MM.1S (cell line): ENCODE measurements at places on chromosomes 7 and 10.

DNA sequence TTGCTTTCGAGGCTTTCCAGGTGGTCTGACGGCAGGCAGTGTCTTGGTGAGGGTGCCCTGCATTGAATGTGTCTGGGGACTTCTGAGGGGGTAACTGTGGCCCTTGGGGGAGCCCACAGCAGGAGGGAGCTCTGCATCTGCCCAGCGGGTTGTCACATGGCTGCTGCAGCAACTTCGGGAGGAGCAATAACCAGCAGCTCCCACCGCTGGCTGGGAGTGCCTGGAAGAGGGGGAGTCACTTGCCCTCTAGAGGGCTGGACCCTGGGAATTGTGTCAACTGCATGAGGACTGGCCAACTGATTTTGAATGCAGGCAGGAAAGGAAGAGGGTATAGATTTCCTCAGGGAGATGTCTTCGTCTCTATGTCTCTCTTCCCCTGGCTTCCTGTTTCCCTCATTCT, 26.4 kb downstream of the C10orf120 start:
- H3K27me3 ChIP-seq = no peaks in the 10 kb centered on the region
- H3K4me1 ChIP-seq = no peaks in the 10 kb centered on the region
- H3K36me3 ChIP-seq = no peaks in the 10 kb centered on the region
- H3K4me3 ChIP-seq = no peak overlapping the region
- no peak overlapping the region for H3K27ac ChIP-seq

DNA sequence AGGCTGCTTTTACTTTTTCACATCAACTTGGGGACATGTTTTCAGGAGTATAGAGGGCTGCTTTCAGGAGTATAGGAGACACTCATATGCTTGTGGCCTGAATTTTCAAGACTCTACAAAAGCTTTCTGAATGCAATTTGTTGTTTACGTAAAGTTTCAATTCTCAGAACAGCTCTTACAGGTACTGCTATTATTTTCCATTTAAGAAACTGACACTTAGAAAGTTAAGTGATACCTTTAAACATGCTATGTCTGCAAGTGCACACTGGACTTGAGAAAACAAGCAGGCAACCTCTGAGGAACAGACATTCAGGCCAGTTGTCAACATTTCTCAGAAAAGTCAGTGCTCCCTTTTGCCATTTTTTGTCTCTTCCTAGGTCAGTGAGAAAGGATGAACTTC, 70.0 kb upstream of the PHYHIPL start:
- H3K4me3 ChIP-seq = no peak overlapping the region
- H3K27ac ChIP-seq = no peak overlapping the region
- no peaks in the 10 kb centered on the region for H3K36me3 ChIP-seq
- H3K4me1 ChIP-seq = no peaks in the 10 kb centered on the region
- no peaks in the 10 kb centered on the region for H3K27me3 ChIP-seq

DNA sequence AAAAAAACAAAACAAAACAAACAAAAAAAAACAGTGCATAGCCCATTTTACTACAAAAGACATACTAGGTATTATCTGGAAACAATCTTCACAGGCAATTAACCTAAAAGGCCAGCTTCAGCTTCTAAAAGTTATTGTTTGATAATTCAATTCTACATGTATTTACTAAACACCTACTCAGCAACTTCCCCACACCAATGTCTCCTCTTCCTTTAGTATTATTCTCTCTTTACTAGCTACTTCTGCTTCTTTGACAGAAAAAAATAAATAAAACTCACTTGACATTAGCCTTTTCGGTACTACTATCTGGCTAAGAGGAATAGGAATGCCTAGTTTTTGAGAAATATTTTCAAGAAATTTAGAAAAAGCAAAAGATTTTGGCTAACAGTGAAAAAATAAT, 2.8 kb downstream of the TM9SF3 start:
- no peaks in the 10 kb centered on the region for H3K27me3 ChIP-seq
- no peak overlapping the region for H3K4me3 ChIP-seq
- peaks cover 16% of the 10 kb centered on the region; the same call in 1 of the 2 replicates for H3K4me1 ChIP-seq
- DNase-seq = no peak
- no peak overlapping the region for H3K27ac ChIP-seq

GRCh38 chr7:75967487-75967997, 26.9 kb downstream of the TMEM120A start:
- H3K36me3 ChIP-seq = no peaks in the 10 kb centered on the region
- no peaks in the 10 kb centered on the region for H3K27me3 ChIP-seq
- DNase-seq = no peak
- H3K27ac ChIP-seq = no peak overlapping the region
- H3K4me3 ChIP-seq = no peak overlapping the region
- H3K4me1 ChIP-seq = no peaks in the 10 kb centered on the region

DNA sequence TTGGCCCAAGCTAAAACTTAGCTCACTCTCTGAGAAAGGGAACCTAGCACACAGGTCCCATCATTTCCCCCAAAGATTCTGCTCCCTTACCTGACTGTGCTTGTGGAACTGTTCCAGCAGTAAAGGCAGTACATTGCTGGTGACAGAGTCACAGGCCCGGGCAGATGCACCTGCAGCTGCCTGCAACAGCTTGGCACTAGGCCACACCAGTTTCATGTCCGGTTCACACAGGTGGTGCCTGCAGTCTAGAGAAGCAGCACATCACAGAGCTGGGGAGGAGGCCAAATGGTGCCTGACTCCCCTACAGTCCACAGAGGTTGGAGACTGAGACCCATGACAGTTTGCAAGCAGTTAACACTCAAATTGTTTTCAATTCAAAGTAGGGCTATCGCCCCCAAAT, 22.2 kb downstream of the ZDHHC16 start:
- DNase-seq = peak; percentile 96
- H3K36me3 ChIP-seq = 0 out of 2 replicates have a peak, but pooled peaks cover 13% of the 10 kb centered on the region
- H3K4me1 ChIP-seq = peaks cover 38% of the 10 kb centered on the region
- no peak overlapping the region for H3K4me3 ChIP-seq
